ENCODE measurements at places on chromosomes 4 and X.

- no peak for DNase-seq
Observed at GRCh38 chr4:6271206-6271605, 1.6 kb downstream of the WFS1 start.

GRCh38 chr4:108570993-108571569 lies 49.3 kb upstream of the RPL34 start:
- DNase-seq: no peak

GRCh38 chr4:68432320-68432719 lies 14.9 kb upstream of the TMPRSS11E start:
- no peak for DNase-seq

- DNase-seq: no peak
Observed at GRCh38 chrX:69630147-69630546, 14.2 kb downstream of the EDA start.

DNA sequence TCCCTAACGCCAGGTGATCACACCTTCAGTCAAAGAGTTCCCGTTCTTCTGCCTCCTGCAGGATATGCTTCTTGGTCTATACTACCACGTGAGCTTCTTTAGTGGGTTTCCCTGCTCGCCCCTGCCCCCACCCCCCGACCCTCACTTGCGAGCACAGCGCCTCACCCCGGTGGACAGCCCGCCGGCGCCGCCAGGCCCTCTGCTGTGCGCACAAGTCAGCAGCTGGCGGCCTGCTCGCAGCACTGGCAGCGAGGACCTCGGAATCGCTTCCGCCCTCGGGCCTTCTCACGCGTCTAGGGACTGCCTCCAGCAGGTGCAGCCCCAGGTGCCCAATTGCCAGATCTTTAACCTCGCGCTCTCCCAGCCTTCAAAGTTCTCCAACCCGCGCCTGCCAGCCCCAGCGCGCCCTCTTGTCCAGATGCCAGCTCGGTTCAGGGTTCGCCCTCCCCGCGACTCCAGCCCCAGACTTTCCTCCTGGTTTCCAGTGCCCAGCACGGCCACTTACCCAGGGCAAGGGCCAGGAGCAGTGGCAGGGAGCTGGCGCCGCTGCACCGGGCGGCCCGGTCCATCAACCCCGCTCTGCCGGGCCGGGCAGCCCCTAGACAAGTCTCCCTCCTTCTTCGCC lies 454 bp downstream of the BTC start:
- peak; percentile 20 for DNase-seq

DNA sequence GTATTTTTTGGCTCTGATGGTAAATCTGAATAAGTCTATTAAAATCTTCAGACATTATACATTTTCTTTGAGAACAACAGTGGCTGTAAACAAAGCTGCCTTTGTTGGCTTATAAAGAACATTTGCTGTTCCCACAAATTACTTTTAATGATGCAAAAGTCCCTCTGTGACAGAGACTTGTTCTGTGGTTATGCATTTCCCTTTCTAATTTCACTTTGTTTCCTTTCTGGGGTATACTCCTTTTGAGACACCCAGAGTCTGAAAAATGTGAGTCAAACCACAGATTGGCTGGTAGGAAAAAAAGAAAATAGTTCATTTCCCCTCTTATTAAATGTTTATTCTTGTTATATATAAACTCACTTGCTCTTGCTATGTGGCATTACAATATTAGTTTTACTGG lies 402.4 kb downstream of the PACRGL start:
- DNase-seq: no peak

DNA sequence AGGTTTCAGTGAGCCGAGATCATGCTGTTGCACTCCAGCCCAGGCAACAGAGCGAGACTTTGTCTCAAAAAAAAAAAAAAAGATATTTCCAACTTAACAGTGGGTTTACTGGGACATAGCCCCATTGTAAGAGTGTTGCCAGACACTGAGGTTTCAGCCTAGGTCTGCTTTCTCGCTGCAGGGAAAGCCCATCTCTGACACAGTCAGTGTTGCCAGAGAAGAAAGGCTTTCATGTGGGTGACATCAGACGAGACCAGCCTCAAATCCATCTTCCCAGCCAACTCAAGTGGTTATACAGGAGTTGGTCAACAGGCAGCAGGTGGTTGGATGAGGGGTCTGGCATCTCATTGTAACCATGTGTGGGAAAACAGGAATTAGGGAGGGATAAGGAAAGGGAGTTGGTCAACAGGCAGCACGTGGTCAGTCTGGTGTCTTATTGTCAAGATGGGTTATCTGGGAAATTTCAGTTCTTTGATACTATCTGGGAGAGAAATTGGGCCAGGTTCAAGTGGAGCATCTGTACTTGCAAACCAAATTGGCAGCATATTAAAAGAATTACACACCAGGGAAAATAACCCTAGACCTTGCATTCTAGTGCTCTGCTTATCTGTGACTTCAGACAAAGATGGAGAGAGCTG lies 41.1 kb downstream of the NELFA start:
- no peak for DNase-seq

- DNase-seq: no peak
Observed at GRCh38 chr4:138052806-138053632, 189.1 kb downstream of the SLC7A11 start.

DNA sequence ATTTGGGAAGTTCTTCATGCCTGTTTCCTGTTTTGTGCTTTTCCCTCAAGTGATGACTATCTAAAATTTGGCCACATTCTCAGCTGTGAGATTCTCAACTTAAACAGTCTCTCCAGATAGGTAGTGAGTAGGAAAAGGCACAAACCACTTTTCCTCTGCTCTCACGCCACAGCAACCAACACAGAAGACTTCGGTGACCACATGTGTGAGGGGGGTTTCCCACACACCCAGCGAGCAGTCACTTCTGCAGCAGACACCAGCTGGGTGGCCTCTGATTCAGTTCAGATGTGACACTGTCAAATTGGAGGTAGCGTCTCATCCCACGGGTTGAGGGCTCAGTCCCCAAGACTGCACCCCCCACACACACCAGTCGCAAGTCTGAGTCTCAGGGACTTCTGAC lies 25.1 kb upstream of the CLDN34 start:
- peak; percentile 54 for DNase-seq

DNA sequence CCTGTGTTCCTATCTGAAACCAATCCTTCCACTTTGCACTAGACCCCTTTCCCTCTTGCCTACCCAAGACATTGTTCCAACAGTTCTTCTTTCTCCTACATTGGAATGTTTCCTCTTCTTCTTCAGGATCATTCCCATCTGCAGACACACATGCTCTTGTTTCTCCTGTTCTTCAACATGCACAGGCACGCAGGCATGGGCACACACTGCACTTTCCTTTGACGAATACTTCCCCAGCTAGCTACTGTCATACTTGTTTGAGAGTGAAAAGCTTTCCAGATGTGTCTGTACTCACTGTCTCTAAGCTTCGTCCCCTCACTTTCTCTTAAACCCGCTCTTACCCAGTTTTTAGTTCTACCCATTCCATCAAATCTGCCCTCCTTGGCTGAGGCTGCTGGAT lies 31.8 kb upstream of the ERVMER34-1 start:
- DNase-seq: no peak

GRCh38 chr4:159723341-159724048 lies 620.6 kb downstream of the RAPGEF2 start:
- DNase-seq: no peak

DNA sequence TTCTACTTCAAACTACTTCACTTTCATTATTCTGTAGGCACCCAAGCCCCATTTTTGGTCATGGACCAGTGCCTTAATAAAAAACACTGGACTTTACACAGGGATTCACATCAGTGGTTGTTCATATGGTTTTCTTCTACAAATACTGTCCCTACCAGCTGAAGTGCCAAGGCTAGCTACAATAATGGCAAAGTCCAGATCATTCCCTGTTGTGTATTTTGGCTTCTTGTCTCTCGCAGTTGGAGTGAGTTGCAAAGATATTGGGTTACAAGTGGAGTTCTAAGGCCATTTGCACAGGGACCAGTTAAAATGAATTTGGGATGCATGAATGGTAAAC lies 16.7 kb upstream of the ANKRD17 start:
- DNase-seq: no peak

Measured in activated naive CD4-positive, alpha-beta T cell treated with anti-CD3 and anti-CD28 coated beads, Interleukin-2, amount 10 ng/mL, durations not matched to agents 7 days and 5 days (primary cell).